ENCODE measurements at places on chromosomes 6 and 20. TPM values are rescaled to one million over a fixed set of nuclear protein-coding genes. Genes with fewer than 3 reads are reported as not detected.
A peak's percentile ranks its signal among the peaks of the same experiment; 100 is the strongest.

DNA sequence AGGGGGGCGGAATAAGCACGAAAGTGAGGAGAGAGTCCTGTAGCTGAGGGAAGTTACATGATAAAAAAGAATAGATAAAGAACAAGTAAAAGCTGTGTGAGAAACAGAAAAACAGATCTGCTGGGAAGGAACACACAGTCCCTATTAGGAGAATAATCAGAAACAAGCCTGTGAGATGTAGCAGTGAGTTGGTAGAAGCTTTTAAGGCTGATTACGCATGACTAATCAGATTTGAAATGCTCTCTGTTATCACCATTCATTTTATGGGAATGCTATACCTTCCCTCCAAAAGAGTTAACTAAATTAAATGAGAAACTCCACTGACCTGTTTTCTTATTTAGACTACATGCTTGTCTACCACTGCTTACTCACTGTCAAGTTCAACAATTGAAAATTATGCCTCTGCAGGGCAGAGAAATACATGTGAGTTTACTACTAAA is 15.8 kb downstream of the REPS1 start:
- no peak for DNase-seq

DNA sequence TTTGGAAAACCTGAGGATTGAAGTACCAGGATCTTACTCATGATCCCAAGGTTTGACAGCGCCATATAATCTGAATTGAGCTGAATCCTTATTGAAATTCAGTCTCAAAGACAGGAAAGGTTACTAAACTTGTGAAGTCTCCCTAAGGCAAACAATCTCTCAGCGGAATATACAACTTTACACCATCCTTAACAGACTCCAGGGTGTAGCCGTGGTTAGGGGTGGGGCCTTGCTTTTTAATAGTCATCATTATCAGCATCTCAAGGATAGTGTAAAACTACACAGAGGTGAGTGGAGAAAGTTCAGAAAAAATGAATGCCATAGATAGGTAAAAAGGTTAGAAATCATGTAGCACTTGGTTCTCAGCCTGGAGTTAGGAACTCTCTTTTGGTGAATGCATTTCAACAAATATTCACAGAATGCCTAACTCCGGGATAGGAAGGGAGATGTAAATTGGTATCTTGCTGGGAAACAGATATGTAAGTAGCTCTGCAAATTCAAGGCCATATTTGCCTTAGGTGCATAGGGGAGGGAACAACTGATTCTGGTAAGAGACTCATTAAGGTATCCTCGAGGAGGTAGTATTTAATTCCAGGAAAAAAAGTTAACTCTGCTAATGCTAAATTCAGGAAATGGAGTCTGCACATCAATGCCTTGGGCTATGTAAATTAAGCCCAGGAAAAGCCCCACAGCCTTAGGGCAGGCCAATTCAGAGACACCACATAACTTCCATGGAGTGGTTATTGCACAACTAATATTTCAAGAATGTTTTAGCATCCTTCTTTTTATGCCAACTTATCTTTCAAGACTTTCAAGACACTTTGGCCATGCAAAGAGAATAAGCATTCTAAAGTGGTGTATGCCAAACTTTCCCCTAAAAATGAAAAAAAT is 61.6 kb downstream of the SNAP25 start:
- no peak for DNase-seq

GRCh38 chr6:42901538-42901957 is 14.3 kb upstream of the PTCRA start:
- peak; percentile 90 for DNase-seq

Gene ERVFRD-1
- total RNA-seq = not detected

Gene ASF1A
- 16.6 TPM for total RNA-seq

Measured in testis (tissue), 5 donors.